A172 (cell line): ENCODE measurements at places on chromosomes 12 and 14. TPM values are rescaled to one million over a fixed set of nuclear protein-coding genes. Genes with fewer than 3 reads are reported as not detected.

DNA sequence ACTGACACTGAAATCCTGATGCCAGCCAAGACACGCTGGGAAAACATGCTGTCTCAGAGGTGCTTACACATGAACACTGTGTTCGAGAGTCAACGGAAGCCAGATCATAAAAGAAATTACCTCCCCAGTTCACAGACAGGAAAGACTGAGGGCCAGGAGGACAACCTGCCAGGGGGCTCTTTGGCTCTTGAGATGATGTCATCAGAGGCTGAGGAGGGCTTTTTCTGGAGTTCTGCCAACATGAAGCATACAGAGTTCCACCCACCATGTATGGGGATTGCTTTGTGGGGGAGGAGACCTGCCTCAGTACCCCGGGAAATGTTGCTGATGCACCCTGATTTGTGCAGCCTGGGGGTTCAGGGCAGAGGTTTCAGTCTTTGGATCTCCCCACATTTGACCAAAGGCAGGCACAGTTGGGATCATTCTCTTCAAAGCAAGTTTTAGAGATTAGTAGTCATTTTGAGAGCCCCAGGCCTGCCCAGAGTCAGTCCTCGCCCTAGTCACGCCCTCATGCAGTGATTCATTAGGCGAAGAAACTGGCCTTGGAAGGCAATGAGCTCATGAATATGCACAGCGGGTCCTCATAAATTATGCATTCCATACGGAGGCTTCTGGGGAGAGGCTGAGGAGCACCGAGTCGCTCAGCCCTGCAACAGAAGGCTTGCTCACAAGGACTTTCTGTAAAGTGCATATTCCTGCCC lies 34.9 kb upstream of the EML1 start:
- peak; percentile 84 for DNase-seq

GRCh38 chr12:6833189-6833890 lies 5.1 kb downstream of the P3H3 start:
- DNase-seq, result no peak

- peak; percentile 92 for DNase-seq
Measured at GRCh38 chr14:73227812-73228781, 9.2 kb upstream of the PAPLN start.

- DNase-seq, result no peak
Measured at GRCh38 chr12:116026346-116026745, 251.1 kb downstream of the MED13L start.

DNA sequence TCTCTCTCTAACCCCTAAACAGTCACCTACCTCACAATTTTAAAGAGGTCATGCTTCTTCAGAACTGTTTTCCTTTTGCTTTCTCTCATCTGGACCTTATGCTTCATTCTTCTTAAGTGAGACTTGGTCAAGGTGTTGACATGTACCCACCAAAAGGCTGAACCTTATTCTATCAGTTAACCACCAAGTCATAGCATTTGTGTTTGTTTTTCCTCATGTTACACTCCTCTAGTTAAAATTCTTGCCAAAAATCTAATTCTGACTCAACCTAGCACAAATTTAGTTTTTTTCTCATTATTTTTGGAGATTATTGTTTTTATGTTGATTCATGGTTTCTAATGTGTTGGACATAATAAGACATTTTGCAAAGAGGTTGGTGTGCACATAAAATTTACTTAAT lies 578.6 kb downstream of the SLC16A7 start:
- DNase-seq, result no peak

DNA sequence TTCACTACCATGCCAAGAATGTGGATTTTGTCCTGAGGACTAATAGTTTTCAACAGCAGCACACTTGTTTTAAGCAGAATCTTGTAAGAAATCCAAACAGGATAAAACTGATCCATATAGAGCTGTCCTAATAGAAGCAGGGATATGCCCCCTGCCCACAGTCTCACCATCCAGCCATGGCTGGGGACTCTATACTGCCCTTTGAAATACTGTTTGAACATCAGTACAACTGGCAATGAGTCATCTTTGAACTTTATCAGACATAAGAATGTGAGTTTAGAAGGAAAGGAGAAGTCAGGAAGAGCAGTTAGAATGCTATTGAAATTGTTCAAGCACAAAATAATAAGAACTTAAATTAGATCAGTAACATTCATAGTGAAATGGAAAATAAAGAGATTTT lies 3.8 kb upstream of the C12orf42 start:
- no peak for DNase-seq

DNA sequence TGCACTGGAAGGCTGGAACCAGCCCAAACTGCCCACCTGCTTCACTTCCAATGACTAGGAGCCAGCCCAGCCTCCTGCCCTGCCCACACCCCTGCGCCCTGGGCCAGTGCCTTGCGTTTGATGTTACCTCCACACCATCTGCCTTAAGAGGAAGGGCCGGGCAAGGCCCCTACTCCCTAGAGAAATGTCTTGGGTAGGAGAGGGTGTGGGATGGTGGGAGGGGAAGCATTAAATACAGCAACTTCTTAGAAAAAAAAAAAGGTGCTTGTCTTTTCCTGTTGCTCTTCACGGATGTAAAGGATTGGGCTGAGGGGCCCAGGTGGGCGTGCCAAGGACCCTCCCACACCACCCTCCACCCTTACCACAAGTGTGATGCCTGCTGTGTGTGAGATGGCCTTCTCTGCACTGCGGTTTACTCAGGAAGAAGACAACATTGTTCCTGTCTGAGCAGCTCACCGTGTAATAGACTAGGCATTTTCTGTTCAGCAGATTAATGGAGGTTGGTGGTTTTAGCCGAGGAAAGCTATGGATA lies 99.9 kb downstream of the NINJ2 start:
- DNase-seq, result no peak

- DNase-seq, result no peak
Measured at GRCh38 chr12:64175254-64175945, 46.7 kb downstream of the KICS2 start.

The GPR137C gene
- 0.76 and 0.91 TPM in 2 replicates for total RNA-seq

The SDR9C7 gene
- total RNA-seq, result 0.12 TPM in 1 of 2 replicates, not detected in the other

The PLEKHD1 gene
- not detected in 2 replicates for total RNA-seq

The TROAP gene
- total RNA-seq, result 38.2 and 45.4 TPM in 2 replicates
